ENCODE measurements at places on chromosomes 1 and 21. TPM values are rescaled to one million over a fixed set of nuclear protein-coding genes. Genes with fewer than 3 reads are reported as not detected.

Gene EPHB2
- 2.0 TPM for total RNA-seq

Gene SRM
- 255 TPM for total RNA-seq

Gene PGBD2
- total RNA-seq: 4.3 TPM

Gene TNFRSF9
- 7.6 TPM for total RNA-seq

Gene KRTAP23-1
- not detected for total RNA-seq

- DNase-seq: no peak
Observed at GRCh38 chr1:87980494-87980893, 651.8 kb downstream of the LMO4 start.

- DNase-seq: no peak
Observed at GRCh38 chr1:208631092-208631491, 386.9 kb upstream of the PLXNA2 start.

- no peak for DNase-seq
Observed at GRCh38 chr1:217539510-217539909, 91.4 kb downstream of the GPATCH2 start.

DNA sequence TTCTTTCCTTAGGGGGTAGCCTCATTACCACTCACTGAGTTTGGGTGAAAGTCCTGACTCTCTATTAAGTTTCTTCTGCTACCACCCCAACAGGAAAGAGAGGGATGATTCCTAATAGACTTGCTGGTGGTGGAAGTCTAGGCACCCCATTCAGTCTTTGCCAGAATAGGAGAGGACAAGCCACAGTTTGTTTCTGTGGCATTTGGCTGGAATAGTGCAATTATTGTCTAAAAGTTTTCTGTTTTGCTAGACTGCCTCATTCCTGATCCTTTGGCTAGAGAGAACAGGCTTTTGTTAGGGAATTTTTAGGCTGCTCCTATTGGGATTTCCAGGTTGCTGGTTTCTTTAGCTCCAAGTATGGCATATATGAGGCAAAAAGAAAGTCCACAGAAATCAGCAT lies 9.9 kb upstream of the HJV start:
- DNase-seq: no peak

DNA sequence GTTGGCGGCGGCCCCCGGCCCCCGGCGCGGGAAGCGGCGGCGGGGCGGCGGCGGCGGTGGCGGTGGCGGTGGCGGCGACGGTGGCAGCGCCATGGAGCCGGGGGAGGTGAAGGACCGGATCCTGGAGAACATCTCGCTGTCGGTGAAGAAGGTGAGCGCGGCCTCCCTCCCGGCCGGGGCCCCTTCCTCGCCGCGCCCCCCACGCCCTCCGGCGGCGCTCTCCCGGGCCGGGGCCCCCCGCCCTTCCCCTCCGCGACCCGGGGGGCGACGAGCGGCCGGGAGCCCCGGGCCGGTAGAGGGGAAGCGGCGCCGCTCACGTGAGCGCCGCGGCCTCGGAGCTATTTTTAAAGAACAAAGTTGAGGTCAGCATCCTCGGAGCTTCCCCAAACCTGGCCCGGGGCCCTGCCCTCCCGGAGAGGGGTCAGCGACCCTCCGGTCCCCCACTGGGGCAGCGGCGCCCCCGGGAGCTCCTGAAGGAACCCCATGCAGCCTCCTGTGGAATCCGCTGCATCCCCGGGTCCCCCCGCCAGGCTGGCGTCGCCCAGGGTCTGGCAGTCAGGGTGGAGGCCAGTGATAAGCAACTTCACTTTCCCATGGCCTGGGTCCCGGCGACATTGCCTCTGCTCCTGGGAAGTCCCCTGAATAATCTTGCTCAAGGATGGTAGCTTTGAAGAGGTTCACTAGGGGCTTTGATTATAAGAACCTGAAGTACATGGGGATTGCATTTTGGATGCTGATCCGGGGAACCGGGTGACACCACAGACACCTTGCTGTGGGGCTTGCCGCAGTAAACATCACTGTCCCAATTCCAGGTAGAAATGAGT lies 560 bp downstream of the PLEKHM2 start:
- no peak for DNase-seq

- no peak for DNase-seq
Observed at GRCh38 chr1:27601771-27602461, 2.0 kb downstream of the AHDC1 start.

All from GM12878 (cell line).